ENCODE measurements at places on chromosomes 11 and 22. TPM values are rescaled to one million over a fixed set of nuclear protein-coding genes. Genes with fewer than 3 reads are reported as not detected.

Gene PANX3
- total RNA-seq: not detected

Gene OR52A5
- total RNA-seq: not detected

Gene TMEM45B
- total RNA-seq: 2.9 TPM

Gene SWAP70
- 55.8 TPM for total RNA-seq

Gene DMC1
- 0.90 TPM for total RNA-seq

Gene ZNF215
- 1.3 TPM for total RNA-seq

Gene GSTT2B
- 7.0 TPM for total RNA-seq

Gene POU2AF2
- total RNA-seq: not detected

Gene OR6X1
- not detected for total RNA-seq

Gene NRXN2
- total RNA-seq: not detected

Gene FIBIN
- not detected for total RNA-seq

Gene TRPM5
- not detected for total RNA-seq

Gene EHF
- total RNA-seq: not detected

Gene RTN4R
- 2.3 TPM for total RNA-seq

Gene P2RX3
- total RNA-seq: not detected

Gene BTBD18
- total RNA-seq: not detected

Gene CACNA1I
- not detected for total RNA-seq

Gene TIRAP
- 5.7 TPM for total RNA-seq

Gene POGLUT3
- total RNA-seq: 15.3 TPM

Gene STIM1
- 15.7 TPM for total RNA-seq

Gene OR5P2
- not detected for total RNA-seq

Gene OR52B2
- total RNA-seq: not detected

Gene APOL1
- 4.9 TPM for total RNA-seq

Gene KDM4D
- total RNA-seq: 0.39 TPM
